Ureter (tissue), 1 donor: ENCODE measurements at places on chromosomes 6 and 20. TPM values are rescaled to one million over a fixed set of nuclear protein-coding genes. Genes with fewer than 3 reads are reported as not detected.

- no peak for DNase-seq
Observed at GRCh38 chr20:47392015-47392720, 35.7 kb upstream of the ZMYND8 start.

DNA sequence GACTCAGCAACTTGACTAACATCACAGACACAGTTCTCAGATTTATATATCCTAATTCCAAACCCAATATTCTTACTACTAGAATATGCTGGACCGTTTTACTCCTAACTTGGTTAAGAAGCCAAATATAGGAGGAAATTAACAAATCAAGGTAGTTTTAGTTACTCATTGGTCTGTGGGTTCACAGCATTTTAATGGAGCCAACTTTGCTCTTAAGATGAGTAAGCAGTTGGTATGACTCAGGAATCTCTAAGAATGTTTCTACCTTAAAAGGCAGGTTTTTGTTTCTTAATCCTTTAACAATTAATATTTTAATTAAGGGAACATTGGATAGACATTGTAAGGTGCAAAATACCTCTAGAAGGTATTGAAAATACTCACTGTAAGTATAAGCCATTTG lies 31.6 kb downstream of the OPRM1 start:
- no peak for DNase-seq

DNA sequence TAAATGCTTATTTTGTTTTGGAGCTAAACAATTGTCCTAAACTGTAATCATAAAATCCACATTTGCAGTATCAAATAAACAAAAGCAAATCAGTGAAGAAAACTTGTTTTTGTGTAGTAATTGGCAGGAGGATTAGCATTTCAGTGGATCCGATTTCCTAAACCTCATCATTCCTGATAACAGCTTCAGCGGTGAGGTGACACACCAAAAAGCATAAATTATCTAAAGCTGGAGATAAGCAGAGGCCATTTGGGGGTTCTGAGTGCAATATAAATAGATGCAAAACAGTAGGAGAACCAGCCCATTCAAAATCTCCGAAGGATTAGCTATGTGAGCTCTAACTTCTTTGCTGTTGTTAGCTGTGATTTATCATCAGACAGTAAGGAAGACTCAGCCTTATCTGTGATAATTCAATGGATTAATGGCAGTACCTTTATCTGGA lies 235.8 kb downstream of the EPHA7 start:
- no peak for DNase-seq

GRCh38 chr20:8254911-8255582 lies 123.0 kb downstream of the PLCB1 start:
- DNase-seq: no peak

- DNase-seq: no peak
Observed at GRCh38 chr6:152338335-152339125, 298.6 kb downstream of the SYNE1 start.

DNA sequence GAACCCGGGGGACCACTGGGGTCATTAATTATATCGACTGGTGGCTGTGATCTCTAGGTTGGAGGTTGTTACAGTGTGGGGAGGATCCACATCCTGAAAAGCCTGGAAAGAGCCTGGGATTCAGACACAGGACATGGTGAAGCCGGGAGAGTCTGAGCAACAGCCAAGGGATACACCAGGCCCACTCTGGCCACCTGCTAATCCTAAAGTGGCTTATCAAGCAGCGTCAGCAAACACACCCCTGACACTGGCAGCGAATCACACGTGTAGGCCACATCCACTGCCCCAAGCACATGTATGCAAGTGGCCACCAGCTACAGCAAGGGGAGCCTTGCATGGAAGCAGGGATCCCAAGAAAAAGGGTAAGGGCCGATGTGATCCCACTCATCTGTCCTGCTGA lies 41.0 kb downstream of the GFOD1 start:
- DNase-seq: no peak

GRCh38 chr6:167268683-167269280 lies 22.3 kb upstream of the UNC93A start:
- DNase-seq: no peak

DNA sequence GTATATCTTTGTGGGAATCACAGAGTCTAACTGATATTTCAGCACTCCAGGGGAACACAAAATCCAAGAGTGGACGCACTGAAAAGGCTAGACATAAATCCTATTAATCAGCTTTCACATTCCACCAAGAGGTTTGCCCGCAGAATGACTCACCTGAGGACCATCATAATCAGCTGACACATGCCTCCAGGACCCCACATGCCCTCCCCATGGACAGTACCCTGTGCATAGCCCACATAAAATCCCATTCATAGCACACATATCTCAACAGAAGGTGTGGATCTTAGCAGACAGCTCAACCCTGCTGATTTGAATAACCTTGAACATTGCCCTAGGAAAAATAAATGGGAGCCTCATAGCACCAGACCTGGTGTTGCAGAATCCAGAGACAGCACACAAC lies 246.8 kb upstream of the TENT5A start:
- no peak for DNase-seq

- DNase-seq: no peak
Observed at GRCh38 chr6:167925026-167925425, 72.4 kb upstream of the KIF25 start.

DNA sequence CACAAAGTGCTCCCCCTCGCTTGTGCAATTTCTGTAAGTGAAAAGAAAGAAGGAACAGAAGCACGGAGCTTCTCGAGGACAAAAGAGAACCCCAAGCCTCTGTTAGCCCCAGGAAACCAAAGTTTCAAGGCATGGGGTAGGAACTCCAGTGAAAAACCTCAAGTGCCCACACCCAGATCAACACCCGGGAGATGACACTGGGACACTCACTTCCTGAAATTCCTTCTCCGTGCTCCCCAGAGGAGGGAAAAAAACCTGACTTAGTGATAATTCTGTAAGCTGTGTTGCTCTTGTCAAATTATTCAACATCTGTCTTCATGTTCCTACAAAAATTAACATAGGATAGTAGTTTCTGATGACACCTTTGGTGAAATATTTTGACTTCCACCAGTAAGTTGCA lies 4.6 kb downstream of the MDGA1 start:
- DNase-seq: no peak

GRCh38 chr6:72702421-72702820 lies 80.6 kb downstream of the KCNQ5 start:
- no peak for DNase-seq

- DNase-seq: no peak
Observed at GRCh38 chr6:14857501-14857900, 388.4 kb upstream of the JARID2 start.

DNA sequence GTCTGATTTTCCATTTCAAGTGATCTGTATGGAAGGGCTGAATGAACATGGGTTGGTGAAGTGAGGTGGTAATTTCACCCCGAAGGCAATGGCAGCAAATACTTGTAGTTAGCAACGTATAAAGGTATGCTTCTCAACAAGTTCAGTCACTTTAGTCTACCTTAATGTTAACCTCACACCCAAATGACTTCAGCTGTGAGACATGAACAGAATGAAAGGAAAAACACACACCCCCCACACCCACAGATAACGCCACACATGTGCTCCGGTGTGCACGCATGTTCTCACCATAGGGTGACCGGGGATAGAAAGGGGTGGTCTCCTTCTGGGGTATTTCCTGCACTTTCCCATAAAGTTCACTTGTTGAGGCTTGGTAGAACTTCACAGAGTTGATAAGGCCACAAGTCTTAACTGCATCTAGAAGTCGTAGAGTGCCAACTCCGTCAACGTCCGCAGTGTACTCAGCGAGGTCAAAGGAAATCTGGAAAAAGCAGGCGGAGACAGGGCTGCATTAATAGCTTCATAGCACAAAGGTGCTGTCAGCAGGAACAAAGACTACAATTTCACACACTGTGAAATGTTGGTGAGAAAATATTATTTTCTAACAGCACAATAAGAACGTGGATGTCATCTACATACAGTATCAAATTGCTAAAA lies 284.8 kb downstream of the GMDS start:
- DNase-seq: no peak

- no peak for DNase-seq
Observed at GRCh38 chr6:36160147-36160760, 29.9 kb downstream of the MAPK13 start.

DNA sequence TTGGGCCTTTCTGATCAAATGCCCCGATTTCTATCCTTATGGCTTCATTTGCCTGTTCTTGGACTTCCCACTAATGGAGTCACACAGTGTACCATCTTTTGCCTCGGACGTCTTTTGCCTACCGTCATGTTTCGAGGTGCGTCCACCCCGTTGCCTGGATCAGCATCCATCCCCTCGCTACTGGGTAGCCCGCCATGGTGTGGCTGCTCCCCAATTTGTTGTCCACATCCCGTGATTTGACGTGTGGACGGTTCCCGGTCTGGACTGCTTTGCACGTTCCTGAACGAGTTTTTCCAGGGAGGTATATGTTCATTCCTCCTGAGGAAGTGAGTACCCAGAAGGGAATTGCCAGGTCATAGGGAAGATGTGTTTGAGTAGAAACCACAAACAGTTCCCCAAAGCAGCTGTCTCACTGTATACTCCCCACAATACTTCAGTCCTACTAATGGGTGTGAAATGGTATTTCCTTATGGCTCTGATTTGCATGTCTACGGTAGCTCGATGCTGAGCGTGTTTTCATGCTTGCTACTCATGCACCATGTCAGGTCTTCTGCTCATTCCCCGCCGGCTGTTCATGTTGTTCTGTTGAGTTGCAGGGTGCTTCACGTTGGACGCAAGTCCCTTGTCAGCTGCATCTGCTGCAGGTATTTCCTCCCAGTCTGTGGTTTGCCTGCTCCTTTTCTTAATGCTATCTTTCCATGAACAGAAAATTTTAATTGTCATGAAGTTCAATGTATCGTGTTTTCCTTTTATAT lies 86.8 kb upstream of the AFDN start:
- DNase-seq: no peak

- DNase-seq: no peak
Observed at GRCh38 chr6:117849087-117849486, 58.0 kb upstream of the SLC35F1 start.

GRCh38 chr6:90709431-90709996 lies 122.6 kb upstream of the MAP3K7 start:
- DNase-seq: no peak

GRCh38 chr20:41268402-41268801 lies 49.1 kb downstream of the ZHX3 start:
- no peak for DNase-seq

TRAPPC3L gene
- total RNA-seq: not detected

KIF13A gene
- total RNA-seq: 57.7 TPM

GMPR gene
- 2.3 TPM for total RNA-seq

BPI gene
- not detected for total RNA-seq

RGS19 gene
- 10.3 TPM for total RNA-seq

FAM83D gene
- 1.5 TPM for total RNA-seq

TNNC2 gene
- 0.57 TPM for total RNA-seq

HSPA12B gene
- total RNA-seq: 9.7 TPM

FAM162B gene
- total RNA-seq: 5.6 TPM

GPR63 gene
- total RNA-seq: 1.4 TPM

SLCO4A1 gene
- 33.2 TPM for total RNA-seq

TMEM170B gene
- total RNA-seq: 2.9 TPM
